NCI-H460 (cell line): ENCODE measurements at places on chromosomes 7 and 10.

- DNase-seq: no peak
Observed at GRCh38 chr7:40220421-40220911, 85.7 kb downstream of the SUGCT start.

- no peak for DNase-seq
Observed at GRCh38 chr7:128408709-128409595, 830 bp downstream of the IMPDH1 start.

- no peak for DNase-seq
Observed at GRCh38 chr10:55398497-55398882, 597.5 kb upstream of the PCDH15 start.

DNA sequence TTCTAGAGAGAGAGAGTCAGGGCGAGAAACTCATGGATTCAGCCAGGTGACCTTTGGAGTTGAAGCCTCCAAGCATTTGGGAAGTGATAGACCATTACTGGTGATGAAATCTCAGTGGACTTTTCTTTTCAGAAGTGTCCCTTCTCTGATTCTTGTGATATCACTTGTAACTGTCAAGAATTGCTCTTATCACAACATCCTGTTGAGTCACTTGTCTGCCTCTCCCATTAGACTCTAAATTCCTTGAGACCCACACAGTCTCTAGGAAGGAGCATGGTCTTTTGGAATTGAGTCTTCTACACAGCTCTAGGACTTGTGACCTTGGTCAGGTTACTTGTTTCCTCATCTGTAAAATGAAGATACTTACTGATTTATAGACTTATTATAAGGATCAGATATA, 81.0 kb downstream of the CFAP58 start:
- DNase-seq: no peak

GRCh38 chr7:40572810-40573465, 438.1 kb downstream of the SUGCT start:
- no peak for DNase-seq

DNA sequence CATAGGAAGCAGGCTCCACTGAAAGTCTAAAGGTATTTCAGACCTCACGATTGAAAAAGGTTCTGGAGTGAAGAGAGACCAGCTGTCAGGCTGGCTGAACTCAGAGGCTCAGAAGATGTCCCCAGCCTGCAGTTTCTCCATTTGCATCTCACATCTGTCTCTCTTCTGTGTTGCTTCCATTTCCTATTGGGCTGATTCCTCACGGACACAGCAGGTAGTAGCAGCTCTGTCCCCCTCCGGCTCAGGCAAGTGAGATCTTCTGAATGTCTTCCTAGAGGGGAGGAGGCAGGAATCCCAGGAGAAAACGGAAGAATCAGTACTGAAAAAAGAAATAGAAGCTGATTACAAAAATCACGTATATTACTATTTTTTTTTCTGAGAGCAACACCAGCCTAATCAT, 274.1 kb upstream of the COBL start:
- no peak for DNase-seq
